ENCODE measurements at places on chromosomes 2 and 18.

DNA sequence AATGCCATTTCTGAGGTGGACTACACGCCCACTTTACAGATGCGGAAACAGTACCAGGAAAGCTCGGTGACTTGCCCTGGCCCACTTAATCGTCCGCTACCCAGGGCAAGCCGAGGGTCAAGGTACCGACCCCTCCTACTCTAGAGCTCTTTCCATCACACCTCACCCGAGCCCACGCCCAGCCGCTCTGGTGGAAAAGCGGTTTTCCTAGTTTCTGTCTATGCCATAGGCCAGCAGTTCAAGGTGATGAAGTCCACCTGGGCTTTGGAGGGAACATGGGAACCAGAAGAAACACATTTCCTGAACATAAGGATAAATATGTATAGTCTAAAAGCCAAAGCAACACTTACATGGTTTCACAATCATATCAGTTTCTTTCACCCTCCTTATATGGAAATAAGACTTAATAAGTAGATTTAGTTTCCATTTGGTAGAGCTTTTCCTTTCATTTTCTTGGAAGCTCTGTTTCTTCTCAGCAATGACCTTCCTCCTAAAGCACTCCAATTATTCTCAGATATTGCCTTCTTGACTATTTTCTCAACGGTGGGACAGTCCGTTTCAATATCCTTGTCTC, 567 bp downstream of the VWA3B start:
- no peak for DNase-seq

DNA sequence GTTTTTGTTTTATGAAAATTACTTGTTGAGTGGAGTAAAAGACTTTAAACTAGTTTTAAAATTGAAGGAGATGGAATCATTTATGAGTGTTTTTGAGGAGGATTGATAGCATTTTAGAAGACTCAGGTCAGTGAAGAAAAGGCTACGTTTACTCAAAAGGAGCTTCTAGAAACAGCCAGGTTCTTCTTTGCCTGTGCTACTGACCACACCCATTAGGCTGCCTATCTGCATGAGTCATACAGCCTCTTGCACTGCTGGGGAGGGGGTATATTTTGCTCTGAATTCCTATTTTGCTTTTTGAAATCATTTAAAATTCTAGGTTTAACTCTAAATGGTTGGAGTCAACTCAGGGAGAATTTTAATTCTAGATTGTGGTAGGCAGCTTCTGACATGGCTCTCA, 22.3 kb downstream of the EFEMP1 start:
- DNase-seq = no peak

GRCh38 chr2:240189686-240190085, 49.2 kb upstream of the OTOS start:
- DNase-seq = no peak

- no peak for DNase-seq
Measured at GRCh38 chr2:27095745-27096651, 9.4 kb downstream of the KHK start.

DNA sequence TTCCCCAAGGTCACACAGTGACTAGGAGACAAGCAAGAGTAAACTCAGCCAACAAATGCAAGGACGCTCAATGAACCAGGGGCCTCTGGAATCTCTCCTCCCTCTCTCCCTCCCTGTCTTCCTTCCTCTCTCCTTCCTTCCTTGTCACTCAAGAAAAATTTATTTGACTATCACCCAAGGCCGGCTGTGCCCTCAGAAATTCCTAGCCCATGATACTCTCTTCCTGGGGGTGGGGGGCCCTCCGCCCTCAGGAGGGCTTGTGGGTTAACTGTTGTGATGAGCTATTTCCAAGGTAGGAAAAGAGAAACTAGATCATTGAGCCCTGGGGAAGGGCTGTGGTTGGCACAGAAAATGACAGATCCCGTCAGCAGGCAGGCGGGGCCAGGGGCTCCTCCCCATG, 21.7 kb downstream of the INHBB start:
- DNase-seq = peak; percentile 33

GRCh38 chr2:98482362-98482761, 37.7 kb downstream of the INPP4A start:
- DNase-seq = no peak

DNA sequence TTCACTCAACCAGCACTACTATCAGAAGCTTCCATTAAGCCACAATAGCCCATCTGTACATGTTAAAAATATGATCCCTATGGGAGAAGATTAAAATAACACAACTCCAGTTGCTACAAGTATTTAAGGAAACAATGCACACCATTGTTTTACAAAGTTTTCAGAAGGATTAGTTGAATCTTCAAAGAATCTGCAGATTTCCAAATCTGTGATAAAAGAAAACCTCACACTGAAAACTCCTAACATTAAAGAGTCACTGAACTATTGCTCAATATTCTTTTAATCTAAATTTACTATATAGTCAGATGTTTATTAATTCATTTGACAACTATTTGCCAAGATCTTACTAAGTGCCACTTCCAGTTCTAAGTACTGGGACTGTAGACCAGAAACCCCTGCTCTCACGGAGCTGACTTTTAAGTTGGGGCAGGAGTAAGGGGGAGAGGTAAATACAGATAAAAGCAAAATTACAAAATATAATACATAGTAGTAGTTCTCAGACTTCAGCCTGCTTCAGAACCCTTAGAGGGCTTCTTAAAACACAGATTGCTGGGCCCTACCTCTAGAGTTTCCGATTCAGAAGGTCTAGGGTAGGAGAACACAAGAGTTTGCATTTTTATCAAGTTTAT, 94.4 kb downstream of the STK39 start:
- DNase-seq = no peak

- no peak for DNase-seq
Measured at GRCh38 chr2:219632760-219633105, 5.3 kb downstream of the SLC4A3 start.

GRCh38 chr2:198004921-198005829, 200.8 kb downstream of the PLCL1 start:
- no peak for DNase-seq

- DNase-seq = no peak
Measured at GRCh38 chr18:12776821-12777471, 74.1 kb downstream of the PSMG2 start.
